ENCODE measurements at places on chromosomes 16 and 17.

DNA sequence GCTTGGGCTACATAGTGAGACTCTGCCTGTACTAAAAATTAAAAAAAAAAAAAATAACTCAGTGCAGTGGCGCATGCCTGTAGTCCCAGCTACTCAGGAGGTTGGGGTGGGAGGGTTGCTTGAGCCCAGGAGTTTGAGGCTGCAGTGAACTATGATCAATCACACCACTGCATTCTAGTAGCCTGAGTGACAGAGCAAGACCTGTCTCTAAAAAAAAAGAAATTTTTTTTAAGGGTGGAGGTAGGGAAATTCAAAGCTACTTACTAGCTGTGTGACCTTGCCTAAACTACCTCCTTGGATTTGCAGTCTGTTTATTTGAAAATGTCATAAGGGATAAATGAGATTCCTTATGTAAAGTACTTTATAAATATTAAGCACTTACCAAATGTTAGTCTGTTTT lies 3.4 kb upstream of the SMPD3 start:
- DNase-seq, result no peak

- DNase-seq, result no peak
Observed at GRCh38 chr16:67278773-67279295, 498 bp upstream of the PLEKHG4 start.

- DNase-seq, result peak; percentile 28
Observed at GRCh38 chr16:82945420-82946101, 318.8 kb downstream of the CDH13 start.

- DNase-seq, result no peak
Observed at GRCh38 chr17:55444471-55445441, 23.1 kb upstream of the MMD start.

DNA sequence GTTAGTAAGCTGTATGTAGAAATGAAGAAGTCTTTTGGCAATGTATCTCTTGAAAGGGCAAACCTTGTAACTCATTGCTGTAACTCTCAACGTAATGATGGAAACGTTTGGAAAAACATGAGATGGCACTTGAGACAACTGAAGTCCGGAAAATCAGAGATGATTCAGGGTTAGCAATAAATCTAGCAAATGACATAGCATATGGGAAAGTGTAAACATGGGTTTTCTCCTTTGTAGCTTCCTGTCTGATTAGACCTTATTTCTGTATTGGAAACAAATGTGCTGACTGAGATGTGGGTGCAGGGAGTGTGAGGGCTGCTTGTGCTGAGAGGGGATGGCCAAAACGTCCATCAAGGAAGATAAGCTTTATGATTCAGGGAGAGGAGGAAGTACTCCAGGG lies 110.7 kb upstream of the FAM20A start:
- no peak for DNase-seq

DNA sequence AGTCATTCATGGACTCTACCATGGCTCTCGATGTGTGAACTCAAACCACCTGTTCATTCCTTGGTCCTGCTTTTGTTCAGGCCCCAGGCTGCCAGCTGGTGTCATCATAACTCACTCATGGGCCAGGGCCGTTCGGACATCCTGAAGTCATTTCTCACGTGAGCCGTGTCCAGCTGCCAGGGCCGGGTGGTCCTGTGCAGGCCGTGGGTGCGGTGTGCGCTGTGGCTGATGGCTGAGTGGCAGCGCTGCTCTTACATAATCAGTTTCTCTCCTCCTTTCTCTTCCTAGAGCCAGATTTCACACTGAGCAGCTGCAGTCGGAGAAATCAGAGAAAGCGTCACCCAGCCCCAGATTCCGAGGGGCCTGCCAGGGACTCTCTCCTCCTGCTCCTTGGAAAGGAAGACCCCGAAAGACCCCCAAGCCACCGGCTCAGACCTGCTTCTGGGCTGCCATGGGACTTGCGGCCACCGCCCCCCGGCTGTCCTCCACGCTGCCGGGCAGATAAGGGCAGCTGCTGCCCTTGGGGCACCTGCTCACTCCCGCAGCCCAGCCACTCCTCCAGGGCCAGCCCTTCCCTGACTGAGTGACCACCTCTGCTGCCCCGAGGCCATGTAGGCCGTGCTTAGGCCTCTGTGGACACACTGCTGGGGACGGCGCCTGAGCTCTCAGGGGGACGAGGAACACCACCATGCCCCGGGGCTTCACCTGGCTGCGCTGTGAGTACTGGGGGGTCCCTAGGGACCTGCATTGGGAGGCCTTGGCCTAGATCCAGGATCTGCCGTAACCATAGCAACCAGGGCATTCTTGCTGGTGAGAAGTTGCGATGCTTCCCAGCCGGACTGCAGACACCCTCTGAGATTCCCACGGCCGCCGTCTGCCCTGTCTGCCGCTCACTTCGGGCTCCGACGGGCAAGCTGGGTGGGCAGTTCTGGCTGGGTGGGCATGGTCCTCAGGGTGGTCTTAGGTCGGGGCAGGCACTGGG lies at the start of gene IL34:
Gene IL34, plus strand, starts transcription at position 300 of the 982 bp plus-strand sequence. Its CDS starts 389 bp downstream, at position 689.
- DNase-seq, result no peak

- no peak for DNase-seq
Observed at GRCh38 chr16:68087688-68088087, 2.5 kb downstream of the NFATC3 start.

GRCh38 chr16:10086620-10087019 lies 95.6 kb downstream of the GRIN2A start:
- DNase-seq, result no peak

- no peak for DNase-seq
Observed at GRCh38 chr17:54259476-54259875, 436.7 kb downstream of the KIF2B start.

GRCh38 chr16:69131167-69131838 lies 1.1 kb downstream of the CHTF8 start:
- DNase-seq, result no peak

DNA sequence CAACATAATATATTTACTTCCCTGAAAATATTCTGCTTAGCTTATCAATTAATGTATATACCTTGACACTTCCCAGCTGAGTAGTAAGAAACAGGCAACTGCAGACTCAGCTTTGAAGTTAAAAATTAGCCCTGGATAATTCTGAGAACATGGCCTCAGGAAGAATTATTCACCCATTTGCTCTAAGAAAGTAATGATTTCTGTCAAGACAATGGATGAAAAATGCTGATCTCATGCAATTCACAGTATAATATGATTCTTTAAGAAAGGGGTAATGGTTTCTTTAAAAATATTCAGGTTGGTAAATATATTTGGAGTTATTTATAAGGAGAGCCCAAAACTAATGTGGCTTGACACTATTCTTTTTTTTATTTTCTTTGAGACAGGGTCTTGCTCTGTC lies 88.8 kb downstream of the CACNG1 start:
- no peak for DNase-seq

- no peak for DNase-seq
Observed at GRCh38 chr16:22878955-22879354, 65.0 kb downstream of the HS3ST2 start.

- DNase-seq, result no peak
Observed at GRCh38 chr16:81602256-81602776, 157.7 kb downstream of the CMIP start.

GRCh38 chr17:77961741-77962140 lies 3.2 kb downstream of the TNRC6C start:
- no peak for DNase-seq

DNA sequence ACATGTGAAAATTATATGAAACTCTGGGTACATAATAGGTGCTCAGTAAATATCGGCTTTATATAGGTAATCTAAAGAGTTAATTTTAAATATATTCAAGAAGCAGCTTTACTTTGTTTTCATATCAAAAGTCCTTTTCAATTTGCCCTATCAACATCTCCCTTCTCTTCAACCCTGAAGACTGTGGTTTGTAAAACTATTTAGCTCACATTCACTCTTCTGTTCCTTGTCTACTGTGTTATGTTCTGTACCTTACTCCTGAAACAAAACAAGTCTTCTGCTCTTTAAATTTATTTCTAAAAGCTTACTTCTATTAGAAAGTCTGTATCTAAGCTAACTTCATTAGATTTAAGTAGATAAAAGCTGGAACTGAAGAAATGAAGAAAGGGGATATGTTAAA lies 301.7 kb upstream of the PMFBP1 start:
- no peak for DNase-seq

DNA sequence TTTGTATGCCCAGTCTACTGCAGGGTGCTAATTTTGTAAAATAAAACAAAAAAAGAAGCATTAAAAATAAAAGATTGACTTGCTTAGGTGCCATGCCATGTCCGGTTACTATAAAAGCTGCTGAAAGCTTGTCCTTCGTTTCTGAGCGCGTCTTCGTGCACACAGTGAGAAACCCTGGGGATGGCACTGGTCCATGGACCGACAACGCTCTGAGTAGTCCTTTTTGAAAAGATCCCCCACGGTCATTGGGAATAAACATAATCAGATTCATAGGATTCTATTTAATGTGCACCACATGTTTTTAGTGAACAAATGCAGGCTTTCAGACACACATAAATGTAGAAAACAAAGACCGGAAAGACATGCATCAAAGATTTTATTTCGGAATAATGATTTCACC lies 146.3 kb downstream of the XYLT1 start:
- DNase-seq, result no peak

GRCh38 chr16:51877686-51878085 lies 669.3 kb downstream of the TOX3 start:
- no peak for DNase-seq

GRCh38 chr17:13601776-13602551 lies at the start of gene HS3ST3A1:
TSS of gene HS3ST3A1 (minus strand) at chr17:13601929. CDS start at chr17:13601129, 800 bp downstream.
- no peak for DNase-seq

DNA sequence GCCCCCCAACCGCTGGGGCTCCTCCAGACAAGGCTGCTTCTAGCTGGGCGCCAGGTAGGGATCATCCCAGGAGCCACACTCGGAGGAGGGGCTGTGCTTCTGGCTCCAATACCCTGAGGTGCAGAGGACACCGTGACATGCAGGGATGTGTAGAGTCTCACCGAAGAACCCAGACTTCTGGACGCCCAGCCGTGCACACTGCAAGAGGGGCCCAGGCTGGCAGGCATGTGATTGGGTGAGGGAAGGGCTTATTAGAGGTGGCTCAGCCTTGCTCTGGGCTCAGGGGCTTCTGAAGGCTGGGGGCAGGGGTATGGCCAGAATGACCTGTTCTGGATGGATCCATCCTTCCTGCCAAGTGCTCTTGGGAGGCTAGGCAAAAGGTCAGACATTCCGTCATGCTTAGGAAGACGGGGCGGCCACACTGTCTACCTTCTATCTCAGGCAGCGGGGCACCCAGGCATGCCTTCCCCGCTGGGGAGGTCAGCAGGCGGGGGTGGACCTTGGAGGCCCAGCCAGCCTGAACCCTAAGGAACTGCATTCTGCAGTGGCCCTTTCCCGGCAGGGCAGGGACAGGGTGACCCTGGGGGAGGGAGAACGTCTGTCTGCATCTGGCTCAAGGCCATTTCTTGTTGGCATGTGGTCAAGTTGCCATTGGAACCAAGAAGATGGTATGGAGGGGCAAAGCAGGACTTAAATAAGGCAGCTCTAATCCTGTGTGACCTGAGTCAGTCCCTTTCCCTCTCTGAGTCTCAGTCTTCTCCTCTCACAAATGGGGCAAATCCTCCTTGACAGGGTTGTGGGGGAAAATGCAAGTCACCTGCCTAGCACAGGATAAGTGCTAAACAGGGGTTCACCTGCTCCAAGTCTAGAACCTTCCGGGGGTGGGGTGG lies 5.8 kb upstream of the ADGRG1 start:
- DNase-seq, result no peak

DNA sequence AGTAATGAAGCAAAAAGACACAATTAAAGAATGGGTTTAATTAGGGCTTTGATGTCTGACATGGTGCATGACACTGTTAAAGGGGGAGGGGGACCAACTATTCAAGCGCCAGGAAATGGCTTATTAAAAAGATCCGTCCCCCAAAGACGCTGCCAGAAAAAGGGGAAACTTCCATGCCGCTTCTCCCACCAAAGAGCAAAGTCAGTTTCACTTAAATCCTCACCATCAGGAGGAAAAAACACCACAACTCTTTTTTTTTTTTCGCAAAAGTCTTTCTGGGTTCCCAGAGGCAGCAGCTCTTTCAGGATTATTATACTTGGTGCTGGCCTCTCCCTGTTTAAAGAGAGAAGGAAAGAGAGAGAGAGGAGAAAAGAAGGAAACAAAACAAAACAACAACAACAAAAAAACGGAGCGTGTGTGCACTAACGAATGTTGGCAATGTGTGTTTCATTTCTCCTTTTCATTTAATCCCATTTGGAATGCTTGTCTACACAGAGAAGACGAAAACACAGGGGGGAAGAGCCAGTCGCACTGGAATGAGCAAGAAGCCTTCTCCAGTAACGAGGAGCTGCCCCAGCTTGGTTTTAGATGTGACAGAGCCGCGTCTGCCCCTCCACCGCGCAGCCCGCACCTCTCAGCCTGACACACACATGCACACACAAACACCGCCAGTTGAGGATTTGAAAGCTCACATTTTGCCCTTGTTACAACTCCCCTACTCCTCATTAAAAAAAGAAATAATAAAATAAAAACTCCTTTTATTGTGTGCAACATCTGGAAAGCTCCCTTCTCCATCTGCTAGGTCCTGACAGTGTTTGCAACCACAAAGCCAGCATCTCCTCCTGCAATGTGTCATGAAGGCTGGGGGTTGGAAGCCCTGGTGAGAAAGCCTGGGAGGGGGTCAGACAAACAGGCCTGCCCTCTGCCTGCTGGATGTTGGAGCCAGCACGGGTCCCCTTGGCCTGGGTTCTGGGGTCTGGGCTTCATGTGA lies 32.7 kb upstream of the AXIN2 start:
- no peak for DNase-seq

- no peak for DNase-seq
Observed at GRCh38 chr17:55668312-55668920, 54.2 kb downstream of the TMEM100 start.

- DNase-seq, result peak; percentile 71
Observed at GRCh38 chr17:35046740-35047283, 16.7 kb downstream of the RFFL start.

- no peak for DNase-seq
Observed at GRCh38 chr17:14604591-14605266, 303.8 kb downstream of the HS3ST3B1 start.

- no peak for DNase-seq
Observed at GRCh38 chr16:55386534-55387296, 62.7 kb downstream of the IRX6 start.

DNA sequence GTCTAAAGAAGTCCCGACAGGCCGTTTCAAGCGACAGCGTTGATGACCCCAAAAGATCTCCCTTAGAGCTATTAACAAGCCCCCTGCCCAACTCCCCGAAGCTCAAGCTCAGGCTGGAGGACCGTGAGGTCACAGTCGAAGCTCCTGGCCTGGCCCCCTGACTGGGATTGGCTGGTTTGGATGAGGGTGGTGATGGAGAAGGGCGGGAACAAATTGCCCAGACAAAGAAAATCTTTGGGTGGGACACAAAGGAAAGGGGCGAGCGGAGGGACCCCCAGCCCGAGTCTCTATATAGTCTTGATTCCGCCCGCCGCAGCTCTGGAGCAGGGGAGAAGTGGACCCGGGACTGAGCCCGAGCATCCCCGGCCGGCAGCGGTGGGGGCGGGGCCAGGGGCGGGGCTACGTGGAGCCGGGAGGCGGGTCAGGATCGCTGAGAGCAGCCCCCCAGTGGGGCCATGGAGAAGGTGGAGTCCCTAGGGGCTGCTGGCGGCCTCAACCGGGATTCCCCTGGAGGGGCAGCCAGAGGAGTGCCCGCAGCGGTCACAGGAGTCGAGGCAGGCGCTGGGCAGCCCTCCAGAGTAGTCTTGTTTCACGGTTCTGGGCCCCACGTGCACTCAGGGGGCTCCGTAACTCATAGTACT lies 982 bp upstream of the NEURL4 start:
- DNase-seq, result peak; percentile 86

GRCh38 chr17:9902120-9902519 lies 3.0 kb downstream of the RCVRN start:
- no peak for DNase-seq
